ENCODE measurements at places on chromosomes 1 and 21. TPM values are rescaled to one million over a fixed set of nuclear protein-coding genes. Genes with fewer than 3 reads are reported as not detected.

The C8A gene
- total RNA-seq, result not detected

DNA sequence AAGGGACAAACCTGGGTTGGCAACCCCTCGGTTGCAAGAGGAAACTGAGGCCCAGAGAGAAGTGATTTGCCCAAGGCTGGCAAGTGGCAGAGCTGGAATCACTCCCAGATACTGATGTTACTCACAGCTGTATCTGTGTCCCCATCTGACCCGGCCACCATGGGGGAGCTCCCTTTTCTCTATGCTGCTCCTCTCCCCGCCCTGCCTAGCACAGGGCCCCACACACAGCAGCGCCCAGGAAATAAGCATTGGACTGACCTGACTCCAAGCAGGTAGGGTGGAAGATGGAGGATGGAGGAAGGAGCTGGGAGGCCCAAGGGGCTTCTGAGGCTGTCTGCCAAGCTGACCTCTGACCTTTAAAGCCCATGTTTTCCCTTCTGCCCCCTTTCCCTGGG is 3.0 kb upstream of the FBLIM1 start:
- no peak for DNase-seq

- no peak for DNase-seq
These were observed 26.1 kb upstream of the GJA5 start for GRCh38 chr1:147786536-147786935.

DNA sequence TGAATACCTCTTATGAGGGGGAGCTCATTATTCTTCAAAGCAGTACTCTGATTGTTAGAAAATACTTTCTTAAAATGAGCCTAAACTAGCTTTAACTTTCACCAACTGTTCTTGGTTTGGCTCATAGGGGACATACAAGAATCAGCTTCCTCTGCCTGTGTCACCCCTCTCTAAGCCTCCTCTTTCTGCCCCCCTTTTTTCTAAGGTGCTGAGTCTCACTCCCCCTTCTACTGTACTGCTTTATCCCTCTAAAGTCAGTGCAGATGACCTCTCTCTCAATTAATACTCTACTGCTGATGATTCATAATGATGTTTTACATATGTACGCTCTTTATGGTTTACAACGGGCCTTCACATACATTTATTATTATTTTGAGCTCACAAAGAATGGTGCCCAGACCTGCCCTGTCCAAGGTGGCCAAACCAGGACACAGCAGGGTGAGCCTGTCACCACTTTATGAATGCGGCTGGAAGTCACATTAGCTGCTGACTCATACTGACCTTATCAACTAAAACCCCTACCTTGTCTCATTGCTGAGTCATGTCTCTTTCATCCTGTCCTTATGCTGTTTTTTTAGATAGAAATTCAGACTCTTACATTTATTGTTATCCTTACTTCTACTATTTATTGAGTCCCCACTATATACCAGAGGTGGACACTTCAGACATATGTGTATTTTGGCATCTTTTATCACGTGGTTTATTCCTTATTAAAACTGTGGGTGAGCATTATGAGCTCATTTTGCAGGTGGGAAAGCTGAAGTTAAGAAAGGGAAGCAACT is 126.9 kb downstream of the RNF220 start:
- peak; percentile 63 for DNase-seq

- no peak for DNase-seq
These were observed 3.3 kb downstream of the FNDC10 start for GRCh38 chr1:1596493-1597274.

Measured in foreskin keratinocyte (primary cell).